ENCODE measurements at places on chromosomes 12 and 14.

- DNase-seq = no peak
These were observed 9.7 kb upstream of the SERPINA1 start for GRCh38 chr14:94398182-94398479.

DNA sequence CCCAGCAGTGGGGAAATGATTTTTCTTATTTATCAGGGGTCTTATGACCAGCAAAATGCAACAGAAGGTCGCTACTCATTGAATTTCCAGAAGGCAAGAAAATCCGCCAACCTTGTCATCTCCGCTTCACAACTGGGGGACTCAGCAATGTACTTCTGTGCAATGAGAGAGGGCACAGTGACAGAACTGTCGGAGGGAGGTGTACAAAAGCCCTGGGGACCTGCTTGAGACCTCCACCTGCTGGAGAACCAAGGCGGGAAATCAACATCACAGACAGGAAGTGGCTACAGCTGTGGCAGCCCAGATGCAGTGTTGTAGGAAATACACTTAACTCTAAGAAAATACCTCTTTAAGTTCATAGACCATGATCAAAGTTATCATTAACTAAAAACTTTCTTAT, 250.9 kb upstream of the OR4E1 start:
- DNase-seq = no peak

- DNase-seq = no peak
These were observed 86.3 kb downstream of the PLCZ1 start for GRCh38 chr12:18651525-18651924.

GRCh38 chr12:47078733-47079467, 521 bp upstream of the PCED1B start:
- peak; percentile 46 for DNase-seq

DNA sequence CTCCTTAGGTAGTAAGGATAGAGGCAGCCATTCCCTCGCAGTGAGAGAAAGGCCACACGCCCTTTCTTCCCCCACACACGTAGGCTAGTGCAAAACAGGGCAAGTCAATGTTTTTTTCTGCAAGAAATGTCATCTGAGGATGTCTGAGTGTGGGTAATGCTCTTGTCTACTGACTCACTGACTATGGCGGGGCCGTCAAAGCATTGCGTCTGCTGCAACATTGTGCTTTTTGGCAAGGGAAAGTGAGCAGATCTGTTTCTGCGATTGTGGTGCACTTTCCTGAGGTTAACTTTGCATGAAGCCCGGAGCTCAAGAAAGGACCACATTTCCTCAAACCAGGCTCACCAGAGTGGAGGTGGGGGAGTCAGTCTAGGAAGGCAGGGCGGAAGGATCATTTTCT, 181.6 kb upstream of the GZMB start:
- DNase-seq = no peak

- peak; percentile 4 for DNase-seq
These were observed 63.2 kb downstream of the DIO3 start for GRCh38 chr14:101624536-101624935.

DNA sequence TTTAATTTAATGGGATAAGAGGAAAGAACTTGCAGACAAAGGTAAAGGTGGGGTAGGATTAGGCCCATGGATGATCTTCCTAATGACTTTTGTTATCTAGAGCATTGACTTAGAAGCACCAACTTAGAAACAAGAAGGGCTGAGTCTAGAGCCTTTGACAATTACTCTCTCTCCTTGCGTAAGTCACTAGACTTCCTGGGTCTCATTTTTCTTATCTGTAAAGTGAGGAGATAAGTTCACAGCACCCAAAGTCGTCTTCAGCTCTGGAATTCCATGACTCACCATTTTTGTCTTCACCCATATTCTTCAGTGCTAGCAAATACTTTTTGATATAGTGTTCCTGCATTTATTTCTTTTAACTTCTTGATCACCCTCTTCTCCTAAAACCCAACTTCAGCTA, 75.7 kb downstream of the SSPN start:
- DNase-seq = peak; percentile 62

DNA sequence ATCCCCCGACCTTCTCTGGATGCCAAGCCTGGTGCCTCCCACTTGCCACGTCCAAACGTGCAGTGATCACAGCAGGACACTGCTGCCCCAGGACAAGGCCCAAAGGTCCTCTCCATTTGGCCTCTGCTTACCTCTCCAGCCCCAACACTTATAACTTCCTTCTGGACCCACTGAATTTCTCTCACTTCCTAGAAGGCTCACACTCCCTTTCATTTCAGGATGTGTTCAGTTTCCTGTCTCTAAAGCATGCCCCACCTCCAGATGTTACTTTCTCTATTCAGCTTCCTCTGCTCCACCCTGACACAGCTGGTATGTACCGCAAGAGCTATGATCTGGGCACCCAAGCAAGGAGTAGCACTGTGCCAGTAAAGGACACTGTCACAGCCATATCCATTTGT, 33.0 kb downstream of the CDKL1 start:
- DNase-seq = peak; percentile 52

DNA sequence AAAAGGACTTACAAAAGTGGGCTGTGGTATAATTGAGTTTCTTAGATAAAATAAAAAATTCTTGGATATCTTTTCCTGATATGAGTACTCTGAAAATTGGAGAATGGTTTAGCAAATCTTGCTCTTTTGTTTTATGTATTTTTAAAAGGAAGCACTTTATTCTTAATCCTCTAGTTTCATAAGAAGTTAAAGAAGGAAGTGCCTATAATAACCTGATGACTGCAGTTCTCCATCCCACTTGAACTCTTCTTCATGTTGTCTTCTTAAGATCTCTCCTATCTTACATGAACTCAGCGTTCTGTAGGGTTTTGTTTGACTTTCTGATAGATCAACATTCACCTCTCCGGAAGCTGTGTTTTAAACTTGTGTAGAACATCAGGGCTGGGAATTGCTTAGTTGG, 271.0 kb downstream of the ERC1 start:
- DNase-seq = no peak

DNA sequence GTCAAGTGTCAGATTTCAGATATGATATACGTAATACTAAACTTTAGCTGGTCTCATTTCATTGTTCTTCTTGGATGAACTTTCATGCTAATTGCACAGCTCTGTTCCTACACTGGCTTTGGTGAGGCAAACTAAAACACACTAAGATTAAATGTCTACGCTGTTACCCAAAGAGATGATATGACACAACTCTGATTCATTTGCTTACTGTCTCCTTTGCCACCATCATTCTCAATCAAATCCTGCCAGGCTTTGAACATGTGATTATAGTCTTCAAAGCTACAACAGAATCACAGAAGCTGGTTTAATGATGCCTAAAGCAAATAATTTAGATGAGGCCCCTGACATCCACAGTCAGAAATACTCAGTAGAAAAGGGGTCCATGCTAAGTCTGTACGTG, 37.7 kb downstream of the MDGA2 start:
- DNase-seq = no peak

- DNase-seq = peak; percentile 82
These were observed 47.5 kb downstream of the PPFIBP1 start for GRCh38 chr12:27571463-27571862.

DNA sequence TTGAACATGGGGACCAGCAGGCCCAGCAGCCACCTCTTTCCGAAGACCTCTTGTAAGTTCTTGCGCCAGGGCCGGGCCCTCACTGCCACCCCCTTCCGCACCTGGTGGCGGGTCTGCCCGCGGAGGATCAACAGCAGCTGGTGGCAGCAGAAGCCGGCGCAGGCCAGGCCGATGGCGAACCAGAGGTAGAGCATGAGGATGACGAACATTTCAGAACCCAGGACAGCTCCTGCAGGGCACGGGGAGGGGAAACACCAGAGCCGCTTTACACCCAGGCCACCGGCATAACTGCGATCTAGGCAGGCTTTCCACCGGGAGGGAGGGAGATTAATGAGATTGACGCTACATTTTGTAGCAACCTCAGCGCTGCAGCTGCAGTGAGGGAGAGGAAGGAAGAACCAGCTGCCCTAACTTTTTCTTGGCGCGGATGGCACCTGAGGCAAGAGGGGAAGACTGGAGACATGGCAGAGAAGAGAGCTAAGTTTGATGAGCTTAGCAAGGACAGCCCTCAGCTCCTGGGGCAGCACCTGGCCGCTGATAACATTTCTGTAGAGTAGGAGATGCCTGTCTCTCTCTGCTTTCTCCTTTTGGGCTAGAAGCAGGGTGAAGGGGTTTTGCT, 7.8 kb downstream of the ZDHHC22 start:
- DNase-seq = peak; percentile 82

DNA sequence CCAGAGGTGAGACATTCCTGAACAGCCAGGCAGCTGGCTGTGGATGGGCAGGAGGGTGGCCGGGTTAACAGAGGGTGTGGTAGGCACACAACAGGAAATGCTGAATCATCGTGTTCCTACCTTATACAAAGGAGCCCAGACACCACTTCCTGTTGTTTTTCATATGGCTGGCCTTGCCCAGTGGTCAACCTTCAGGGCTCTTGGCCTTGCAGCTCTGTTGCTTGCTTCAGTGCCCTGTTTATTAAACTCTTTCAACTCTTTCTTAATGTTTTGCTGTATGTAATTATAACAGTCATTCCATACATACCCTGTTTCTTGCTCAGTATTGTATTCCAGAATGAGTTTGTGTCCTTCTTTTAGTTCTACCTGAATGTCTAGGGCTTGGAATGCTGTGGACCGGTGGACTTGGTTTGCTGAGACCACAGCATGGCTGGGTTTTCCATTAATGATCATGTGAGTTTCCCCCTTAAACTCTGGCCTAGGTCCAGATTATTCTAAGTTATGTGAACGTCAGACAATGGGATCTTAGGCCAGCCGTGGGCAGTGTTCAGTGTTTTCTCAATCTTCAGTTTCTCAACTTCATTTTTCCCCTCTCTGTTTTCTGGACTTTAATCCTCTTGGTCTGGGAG, 11.9 kb downstream of the CFAP54 start:
- DNase-seq = peak; percentile 95

DNA sequence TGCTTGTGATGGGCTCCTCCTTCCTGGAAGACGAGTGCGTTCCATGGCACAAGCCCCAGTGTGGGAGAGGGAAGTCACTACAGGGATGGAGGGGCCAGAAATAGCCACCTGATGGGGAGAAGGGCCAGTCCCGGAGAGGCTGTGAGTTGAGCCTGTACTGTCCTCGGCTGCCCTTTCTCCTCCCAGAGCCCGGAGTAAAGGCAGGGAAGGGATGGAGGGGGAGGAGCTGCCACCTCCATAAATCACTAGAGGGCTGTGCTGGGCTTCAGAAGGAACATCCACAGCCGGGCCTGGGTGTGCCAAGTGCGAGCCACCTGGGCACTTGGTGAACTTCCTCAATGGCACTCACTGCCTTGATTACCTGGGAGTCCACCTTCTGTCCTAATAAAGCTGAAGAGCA, 110.1 kb downstream of the RBM19 start:
- no peak for DNase-seq

GRCh38 chr12:76669981-76670380, 93.9 kb upstream of the ZDHHC17 start:
- DNase-seq = no peak

GRCh38 chr14:104787736-104788135, 7.8 kb downstream of the AKT1 start:
- DNase-seq = no peak

DNA sequence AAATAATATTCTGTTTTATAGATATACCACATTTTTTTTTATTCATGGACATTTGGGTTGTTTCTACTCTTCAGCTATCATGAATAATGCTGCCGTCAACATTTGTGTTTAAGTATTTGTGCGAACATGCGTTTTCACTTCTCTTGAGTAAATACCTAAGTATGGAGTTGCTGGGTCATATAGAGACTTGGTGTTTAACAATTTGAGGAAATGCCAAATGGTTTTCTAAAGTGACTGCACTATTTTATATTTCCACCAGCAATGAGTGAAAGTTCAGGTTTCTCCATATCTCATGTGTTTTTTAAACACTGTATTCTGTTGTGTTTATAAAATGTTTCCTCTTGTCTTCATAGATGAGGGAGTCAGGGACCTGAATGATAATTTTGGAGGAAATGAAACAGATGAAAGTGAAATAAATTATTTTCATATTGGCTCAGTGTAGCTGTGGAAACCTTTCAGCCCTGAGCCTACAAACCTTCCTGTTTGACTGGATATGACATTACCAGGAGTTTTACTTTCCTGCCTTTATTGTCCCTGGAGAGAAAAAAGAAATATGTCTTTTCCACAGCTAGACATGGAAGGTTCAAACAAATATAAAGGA, 26.3 kb downstream of the DAAM1 start:
- DNase-seq = no peak

Measured in fibroblast of pulmonary artery (primary cell).